ENCODE measurements at places on chromosomes 5 and 9.
A peak's percentile ranks its signal among the peaks of the same experiment; 100 is the strongest.

DNA sequence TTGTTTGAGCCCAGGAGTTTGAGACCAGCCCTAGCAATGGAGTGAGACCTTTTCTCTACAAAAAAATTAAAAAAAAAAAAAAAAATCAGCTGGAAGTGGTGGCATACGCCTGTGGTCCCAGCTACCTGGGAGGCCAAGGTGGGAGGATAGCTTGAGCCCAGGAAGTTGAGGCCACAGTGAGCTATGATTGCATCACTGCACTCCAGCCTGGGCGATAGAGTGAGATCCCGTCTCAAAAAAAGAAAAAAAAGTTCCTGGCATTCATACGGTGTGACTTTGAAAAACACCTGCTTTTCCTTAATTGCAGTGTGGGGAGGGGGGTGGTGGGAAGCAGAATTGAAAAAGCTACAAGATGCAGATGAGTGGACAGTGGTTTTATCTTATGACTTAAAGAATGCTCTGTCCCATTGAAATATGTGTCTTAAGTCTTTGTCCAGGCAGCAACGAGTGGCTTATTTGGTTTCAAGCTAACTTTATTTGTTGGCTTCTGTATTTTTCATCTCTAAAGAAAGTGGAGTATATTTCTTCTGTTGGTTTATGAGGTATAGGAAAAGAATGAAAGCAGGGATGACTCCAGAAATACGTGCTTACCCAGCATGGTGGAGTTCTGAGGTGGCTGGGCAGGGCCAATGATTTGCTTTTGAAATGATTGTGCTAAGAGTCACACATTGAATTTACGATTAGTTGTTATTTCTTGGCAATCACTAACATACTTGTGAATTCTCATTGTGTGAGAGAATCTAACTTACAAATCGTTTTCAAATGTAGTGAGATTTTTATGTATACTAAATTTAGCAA lies 27.8 kb downstream of the ROPN1L start:
- no peak for DNase-seq

DNA sequence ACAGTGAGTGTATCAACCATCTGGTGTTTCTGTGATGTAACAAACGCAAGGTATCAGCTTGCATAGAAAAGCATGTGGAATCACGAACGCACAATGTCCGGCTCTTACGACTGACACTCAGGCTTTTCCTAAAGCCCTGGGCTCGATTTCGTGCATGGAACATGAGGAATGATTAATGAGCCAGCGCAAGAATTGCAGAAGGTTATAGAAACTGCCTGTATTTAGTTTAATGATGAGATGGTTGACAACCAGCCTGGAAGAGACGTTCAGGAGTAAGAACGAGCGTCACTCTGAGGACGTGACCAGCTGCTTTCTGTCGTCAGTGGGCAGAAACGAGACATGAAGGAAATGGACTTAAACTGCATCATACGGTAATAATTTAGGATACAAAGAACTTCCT lies 497.6 kb downstream of the IRX1 start:
- no peak for DNase-seq

DNA sequence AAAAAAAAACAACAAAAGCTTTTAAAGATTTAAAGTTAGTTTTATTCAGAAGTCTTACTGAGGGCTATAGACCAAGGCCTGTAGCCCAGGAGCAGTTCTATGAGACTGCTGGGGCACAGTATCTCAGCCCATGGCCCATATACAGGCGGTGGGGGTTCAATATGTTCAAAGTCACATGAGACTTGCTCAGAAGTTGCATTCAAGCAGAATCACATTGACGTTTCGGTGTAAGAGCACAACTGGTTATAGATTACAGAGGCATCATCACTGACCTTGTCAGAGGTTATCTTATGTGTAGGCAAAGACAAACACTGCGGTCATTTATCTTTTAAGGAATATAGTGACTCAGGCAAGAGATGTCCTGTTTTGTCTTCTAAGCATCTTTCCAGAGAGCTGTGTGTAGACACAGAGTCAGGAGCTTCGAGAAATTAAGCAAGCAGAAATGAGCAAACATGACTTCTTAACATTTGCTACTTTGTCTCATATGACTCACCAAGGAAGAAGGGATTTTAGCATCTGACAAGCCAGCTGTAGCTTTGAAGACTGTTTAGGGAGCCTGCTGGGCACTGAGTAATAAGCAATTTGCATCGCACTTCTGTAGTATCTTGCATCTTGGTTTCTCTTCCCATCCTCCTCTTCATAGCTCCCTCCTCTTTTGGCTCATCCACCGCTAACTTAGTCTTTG lies 12.9 kb upstream of the F2RL1 start:
- DNase-seq = no peak

DNA sequence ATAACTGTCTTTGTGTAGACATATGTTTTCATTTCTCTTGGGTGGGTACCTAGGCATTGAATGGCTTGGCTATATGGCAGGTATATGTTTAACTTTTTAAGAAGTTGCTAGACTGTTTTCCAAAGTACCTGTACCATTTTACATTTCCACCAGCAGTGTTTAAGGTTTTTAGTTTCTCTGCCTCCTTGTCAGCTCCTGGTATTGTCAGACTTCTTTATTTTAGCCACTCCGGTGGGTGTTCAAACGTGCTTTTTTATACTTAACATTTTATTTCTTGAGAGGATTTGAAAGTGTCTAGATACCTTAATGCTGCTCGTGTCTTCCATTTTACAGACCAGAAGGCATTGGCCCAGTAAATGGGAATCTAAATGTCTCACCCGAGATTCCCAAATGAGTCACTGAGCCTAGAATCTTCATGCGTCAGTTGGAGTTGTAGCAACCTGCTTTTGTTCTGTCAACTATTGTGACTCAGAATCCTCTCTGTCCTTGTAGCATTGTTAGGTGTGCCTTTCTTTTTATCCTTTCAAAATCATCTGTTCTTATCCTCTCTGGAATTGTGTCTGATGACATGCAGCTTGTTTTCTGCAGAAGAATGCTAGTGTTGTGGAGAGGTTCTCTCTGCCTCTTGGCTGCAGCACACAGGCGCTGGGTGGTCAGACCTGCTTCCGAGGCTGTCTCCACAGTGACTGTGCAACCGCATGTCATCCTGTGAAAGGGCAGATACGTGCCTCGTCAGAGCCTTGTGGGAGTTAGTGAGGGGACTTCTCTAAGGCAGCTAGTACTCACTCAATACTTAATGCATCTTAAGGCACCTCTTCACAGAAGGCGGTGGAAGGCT lies 291.8 kb downstream of the AOPEP start:
- peak; percentile 74 for DNase-seq

- DNase-seq = peak; percentile 69
These were observed at the start of gene ARHGEF28 for GRCh38 chr5:73625944-73626811. Gene ARHGEF28 (plus strand): TSS chr5:73626196. CDS start chr5:73684852, 58,656 bp downstream.

- no peak for DNase-seq
These were observed 59.8 kb downstream of the BAAT start for GRCh38 chr9:101325053-101325452.

DNA sequence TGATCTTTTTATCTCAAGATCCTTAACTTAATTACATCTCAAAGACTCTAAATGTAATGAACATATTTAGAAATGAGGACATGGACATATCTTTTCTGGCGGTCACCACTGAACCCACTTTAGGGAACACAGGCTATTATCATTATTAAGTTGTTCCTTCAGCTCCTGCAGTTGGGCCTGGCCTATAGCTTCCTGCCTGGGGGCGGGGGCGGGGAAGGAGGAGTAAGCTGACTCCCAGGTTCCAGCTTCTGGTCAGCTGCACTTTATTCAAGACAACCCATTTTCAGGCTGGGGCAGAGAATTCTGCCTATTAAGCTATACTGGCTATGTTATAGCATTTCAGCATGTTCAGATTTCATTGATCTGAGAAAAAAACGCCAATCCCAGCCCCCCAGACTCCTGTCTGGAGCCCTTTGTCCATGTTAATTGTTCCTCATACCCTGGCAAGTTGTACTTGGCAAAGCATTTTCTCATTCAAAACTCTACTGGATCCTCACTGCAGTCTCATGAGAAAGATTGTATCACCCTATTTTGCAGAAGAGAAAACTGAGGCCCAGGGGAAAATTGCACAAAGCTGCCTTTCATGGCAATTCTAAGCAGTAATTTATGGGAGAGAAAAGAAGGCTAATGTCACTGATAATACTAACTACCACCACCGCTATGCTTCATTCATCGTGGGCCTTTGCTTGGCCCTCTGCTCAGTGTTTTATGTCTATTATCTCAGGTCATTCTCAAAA lies 25.1 kb downstream of the COL15A1 start:
- no peak for DNase-seq

DNA sequence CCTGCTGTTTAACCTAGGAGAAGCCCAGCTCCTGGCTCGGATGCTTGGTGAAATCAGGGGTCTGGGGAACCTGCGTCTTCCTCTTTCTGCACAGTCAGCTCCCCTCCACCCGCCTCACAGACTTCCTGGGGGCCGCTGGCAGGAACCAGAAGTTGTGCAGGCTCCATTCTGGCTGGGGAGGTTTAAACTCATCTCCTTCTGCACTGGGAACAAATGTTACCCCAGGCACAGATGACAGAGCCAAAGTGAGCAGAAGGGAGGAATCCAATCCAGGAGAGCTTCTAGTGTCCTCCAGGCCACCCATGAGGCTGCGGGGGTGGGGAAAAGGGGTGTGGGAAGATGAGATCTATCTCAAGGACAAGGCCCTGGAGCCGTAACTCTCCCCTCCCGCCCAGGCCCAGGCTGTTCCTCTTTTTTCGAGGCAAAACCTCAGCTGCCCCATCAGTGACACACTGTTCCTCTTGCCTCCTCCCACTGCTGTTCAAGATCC lies 31.2 kb downstream of the KCNMB1 start:
- peak; percentile 63 for DNase-seq

DNA sequence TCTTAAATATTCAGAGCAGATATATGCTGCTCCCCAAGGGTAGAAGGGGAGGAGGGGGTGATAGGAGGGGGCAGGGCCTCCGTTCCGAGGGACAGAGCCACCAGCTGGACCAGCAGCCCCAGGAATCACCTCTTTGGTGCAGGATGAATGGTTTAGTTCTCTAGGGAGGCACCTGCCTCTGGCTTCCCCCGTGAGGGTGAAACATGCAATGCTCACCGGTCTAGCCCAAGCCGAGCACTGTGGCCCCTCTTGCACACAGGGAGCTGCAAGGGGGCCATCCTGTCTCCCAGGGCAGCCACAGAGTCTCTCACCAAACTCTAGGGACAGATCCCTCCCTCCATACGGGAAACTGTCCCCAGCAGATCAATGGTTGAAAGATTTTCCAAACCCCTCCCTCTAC lies 163.7 kb downstream of the DAB2IP start:
- DNase-seq = no peak
